Spleen (tissue), 13 donors: ENCODE measurements at places on chromosomes 4 and X. TPM values are rescaled to one million over a fixed set of nuclear protein-coding genes. Genes with fewer than 3 reads are reported as not detected.
A peak's percentile ranks its signal among the peaks of the same experiment; 100 is the strongest.

DNA sequence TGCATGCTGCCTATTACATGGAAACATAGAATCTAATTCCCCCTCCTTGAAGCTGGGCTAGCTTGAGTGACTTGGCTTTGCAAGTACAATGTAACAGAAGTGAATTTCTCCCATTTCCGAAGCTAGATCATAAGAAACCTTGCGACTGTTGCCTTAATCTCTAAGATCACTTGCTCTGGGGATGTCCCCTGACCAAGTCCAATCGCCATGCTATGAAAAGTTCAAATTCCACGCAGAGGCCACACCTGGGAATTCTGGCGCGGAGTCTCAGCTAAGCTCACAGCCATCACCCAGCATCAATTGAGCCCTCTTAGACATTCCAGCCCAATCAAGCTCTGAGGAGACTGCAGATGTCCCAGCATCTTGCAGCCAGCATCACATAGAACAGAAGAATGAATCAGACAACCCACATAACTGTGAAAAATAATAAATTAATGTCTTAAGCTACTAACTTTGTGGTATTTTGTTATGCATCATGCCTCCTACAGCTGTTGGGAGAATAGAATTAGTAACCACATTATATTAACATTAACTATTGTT is 27.0 kb downstream of the GPM6A start:
- H3K27me3 ChIP-seq: no peaks in the 10 kb centered on the region
- H3K4me1 ChIP-seq: no peaks in the 10 kb centered on the region

GRCh38 chrX:15299941-15300851 is 15.2 kb downstream of the ASB11 start:
- DNase-seq: no peak
- H3K27me3 ChIP-seq: no peaks in the 10 kb centered on the region
- no peaks in the 10 kb centered on the region for H3K36me3 ChIP-seq
- H3K4me1 ChIP-seq: no peaks in the 10 kb centered on the region
- no peak overlapping the region for H3K4me3 ChIP-seq
- H3K27ac ChIP-seq: peak overlapping the region; percentile 67

GRCh38 chr4:54090804-54091623 is 8.9 kb upstream of the GSX2 start:
- peaks cover 30% of the 10 kb centered on the region for H3K4me1 ChIP-seq
- peaks cover 70% of the 10 kb centered on the region for H3K27me3 ChIP-seq
- no peaks in the 10 kb centered on the region for H3K36me3 ChIP-seq
- no peak for DNase-seq

DNA sequence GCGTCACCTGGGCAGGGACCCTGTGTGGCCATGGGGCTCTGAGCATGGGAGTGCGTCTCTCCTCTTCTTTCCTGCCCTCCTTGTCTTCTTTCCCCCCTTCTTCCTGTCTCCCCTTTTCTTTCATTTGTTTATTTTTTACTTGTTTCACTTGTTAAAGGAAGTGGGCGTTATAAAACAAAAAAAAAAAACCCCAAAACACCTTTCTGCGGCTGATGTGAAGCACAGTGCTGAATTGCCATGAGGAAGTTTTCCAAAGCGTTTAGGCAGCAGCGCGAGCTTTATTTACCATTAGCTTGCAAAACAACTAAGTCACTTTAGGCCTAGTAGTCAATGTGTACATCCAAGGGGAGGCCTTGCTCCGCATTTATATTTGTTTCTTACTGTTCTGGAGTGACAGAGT is 57.0 kb downstream of the NOP14 start:
- peaks cover 91% of the 10 kb centered on the region for H3K36me3 ChIP-seq
- H3K4me3 ChIP-seq: no peak overlapping the region
- H3K27ac ChIP-seq: no peak overlapping the region

DNA sequence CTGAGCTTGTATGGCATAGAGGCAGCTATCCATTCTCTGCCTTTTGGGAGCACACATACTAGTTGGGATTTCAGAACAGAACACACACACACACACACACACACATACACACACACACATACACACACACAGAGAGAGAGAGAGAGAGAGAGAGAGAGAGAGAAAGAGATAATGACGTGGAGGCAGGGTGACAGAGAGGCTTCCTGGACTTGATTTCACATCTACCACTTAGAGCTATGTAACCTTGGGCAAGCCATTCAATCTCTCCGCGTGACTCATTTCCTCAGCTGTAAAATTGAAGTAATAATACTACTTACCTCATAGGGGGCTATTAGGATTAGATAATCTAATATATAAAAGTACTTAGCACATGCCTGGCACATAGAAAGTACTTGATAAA is 12.3 kb upstream of the GRIA3 start:
- H3K4me1 ChIP-seq: no peaks in the 10 kb centered on the region
- H3K36me3 ChIP-seq: no peaks in the 10 kb centered on the region
- H3K27me3 ChIP-seq: no peaks in the 10 kb centered on the region

DNA sequence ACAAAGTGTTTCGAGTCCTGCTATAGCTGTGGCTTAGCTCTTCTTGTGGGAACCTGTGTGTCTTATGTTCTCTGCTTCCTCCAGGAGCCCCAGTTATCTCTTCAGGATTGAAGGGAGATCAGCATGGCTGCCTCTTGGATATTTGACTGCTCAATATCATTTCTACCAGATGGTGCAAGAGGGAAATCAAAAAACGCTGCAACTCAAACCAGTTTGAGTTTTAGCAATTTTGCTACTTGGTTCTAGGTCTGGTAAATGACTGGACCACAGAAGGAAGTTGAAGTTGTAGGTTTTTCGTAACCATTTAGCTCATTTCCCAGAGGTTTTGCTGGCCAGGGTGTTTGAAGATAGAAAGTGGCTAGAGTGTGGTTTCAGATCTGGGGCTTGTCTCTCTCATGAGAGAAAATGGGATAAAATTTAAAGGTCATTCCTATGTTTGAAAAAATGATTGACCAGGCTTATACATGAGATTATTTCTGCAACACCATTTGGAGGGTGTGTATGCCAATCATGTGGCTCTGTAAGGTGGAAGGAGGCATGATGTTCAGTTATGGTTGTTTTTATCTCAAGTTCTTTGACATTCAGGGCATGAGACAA is 210.4 kb downstream of the SPRY1 start:
- DNase-seq: no peak
- H3K4me1 ChIP-seq: no peaks in the 10 kb centered on the region
- H3K27ac ChIP-seq: peak overlapping the region; percentile 48
- no peak overlapping the region for H3K4me3 ChIP-seq
- no peaks in the 10 kb centered on the region for H3K36me3 ChIP-seq

UCP1 gene
- total RNA-seq: not detected

CHRDL1 gene
- 16.7 TPM for total RNA-seq

- H3K27ac ChIP-seq: peak overlapping the region; percentile 64
- no peak overlapping the region for H3K4me3 ChIP-seq
- H3K27me3 ChIP-seq: no peaks in the 10 kb centered on the region
- H3K4me1 ChIP-seq: peaks cover 11% of the 10 kb centered on the region
- no peaks in the 10 kb centered on the region for H3K36me3 ChIP-seq
- DNase-seq: no peak
Measured at GRCh38 chr4:42638321-42638720, 18.6 kb downstream of the ATP8A1 start.

DNA sequence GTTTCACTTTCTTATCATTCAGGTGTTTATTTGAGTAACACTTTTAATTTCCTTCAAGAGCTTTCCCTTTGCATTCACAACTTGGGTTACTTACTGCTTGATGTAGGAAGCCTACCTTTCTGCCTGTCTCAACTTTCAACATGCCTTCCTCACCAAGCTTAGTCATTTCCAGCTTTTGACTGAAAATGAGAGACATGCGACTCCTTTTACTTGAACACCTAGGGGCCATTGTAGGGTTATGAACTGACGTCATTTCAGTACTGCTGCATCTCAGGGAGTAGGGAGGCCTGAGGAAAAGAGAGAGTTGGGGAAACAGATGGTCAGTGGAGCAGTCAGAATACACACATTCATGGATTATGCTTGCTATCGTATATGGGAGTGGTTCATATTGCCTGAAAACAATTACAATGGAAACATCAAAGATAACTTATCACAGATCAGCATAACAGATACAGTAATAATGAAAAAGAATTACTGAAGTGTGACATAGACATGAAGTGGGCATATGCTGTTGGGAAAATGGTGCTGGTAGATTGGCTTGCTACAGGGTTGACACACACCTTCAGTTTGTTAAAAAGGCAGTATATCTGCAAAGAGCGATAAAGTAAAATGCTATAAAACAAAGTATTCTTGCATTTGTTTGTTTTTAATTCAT is 25.7 kb downstream of the USP53 start:
- no peak overlapping the region for H3K4me3 ChIP-seq
- no peak overlapping the region for H3K27ac ChIP-seq
- H3K36me3 ChIP-seq: peaks cover 5% of the 10 kb centered on the region
- DNase-seq: no peak

DNA sequence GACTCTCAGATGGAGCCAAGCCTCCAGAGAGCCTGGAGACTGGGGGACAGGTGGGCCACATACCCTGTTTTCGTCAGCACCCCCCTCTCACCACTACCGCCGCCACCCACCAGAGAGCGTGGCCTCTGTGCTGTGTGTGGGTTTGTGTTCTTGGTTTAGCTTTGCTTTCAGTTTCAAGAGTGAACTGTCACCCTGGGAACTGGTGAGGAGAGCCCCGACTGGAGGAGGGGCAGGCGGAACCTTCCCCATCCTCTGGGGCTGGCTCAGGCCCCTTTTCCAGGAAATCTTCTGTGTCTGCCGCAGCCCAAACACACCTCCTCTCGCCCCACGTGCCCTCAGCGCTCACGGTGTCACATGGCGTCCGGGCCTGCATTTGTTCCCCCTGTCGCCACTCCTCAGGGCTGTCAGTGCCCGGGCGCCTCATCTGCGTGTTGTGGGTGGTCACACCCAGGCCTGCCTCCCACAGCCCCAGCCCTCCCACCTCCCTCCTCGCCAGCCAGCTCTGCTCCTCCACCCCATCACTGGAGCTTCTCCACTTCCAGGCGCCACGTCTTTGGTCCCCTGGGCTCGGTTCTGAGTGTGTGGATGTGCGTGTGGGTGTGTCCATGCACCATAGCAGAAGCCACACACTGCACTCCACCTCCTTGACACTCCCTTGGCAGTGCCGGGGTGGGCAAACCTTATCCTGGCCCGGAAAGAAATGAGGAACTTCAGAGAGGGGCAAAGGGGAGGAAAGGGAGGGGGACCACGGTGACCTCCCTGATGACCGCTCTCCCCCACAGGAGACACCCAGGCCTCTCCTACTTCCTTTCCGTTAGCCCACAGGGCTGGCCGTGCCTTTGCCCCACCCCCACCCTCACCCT is 27.8 kb downstream of the ELF4 start:
- peak overlapping the region; percentile 88 for H3K27ac ChIP-seq
- H3K4me1 ChIP-seq: peaks cover 71% of the 10 kb centered on the region
- H3K27me3 ChIP-seq: no peaks in the 10 kb centered on the region
- DNase-seq: peak; percentile 92
- H3K4me3 ChIP-seq: peak overlapping the region; percentile 21
